Naive thymus-derived CD8-positive, alpha-beta T cell (primary cell): ENCODE measurements at places on chromosomes 3 and 15.

GRCh38 chr3:79690072-79690471 lies 77.7 kb downstream of the ROBO1 start:
- no peaks in the 10 kb centered on the region for H3K4me1 ChIP-seq
- DNase-seq: no peak
- H3K27me3 ChIP-seq: no peaks in the 10 kb centered on the region

DNA sequence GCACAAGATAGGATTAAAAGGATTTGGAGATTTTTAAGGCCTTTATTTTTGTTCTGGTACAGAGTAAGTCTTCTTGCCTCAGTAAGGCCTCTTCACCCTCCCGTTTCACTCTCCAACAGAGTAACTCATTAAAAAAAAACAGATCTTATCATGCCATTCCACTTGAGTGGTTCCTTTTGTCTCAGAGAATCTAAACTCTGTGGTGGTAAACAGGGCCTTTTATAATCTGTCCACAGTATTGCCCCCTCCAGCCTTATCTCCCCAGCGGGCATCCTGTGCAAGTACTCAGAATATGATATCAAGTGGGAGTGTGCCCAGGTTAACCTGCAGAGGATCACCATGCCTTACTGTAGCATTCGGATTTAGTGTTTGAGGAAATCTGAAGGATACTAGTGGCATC lies 20.3 kb upstream of the ATOSA start:
- no peak overlapping the region for H3K27ac ChIP-seq
- no peaks in the 10 kb centered on the region for H3K4me1 ChIP-seq
- peaks cover 4% of the 10 kb centered on the region for H3K27me3 ChIP-seq
- no peak overlapping the region for H3K4me3 ChIP-seq

- no peaks in the 10 kb centered on the region for H3K27me3 ChIP-seq
- H3K27ac ChIP-seq: no peak overlapping the region
- no peak for DNase-seq
- H3K4me3 ChIP-seq: no peak overlapping the region
Measured at GRCh38 chr15:85482894-85483293, 102.5 kb downstream of the AKAP13 start.

GRCh38 chr3:153621953-153622352 lies 459.9 kb downstream of the RAP2B start:
- peak overlapping the region; percentile 11 for H3K4me3 ChIP-seq
- H3K4me1 ChIP-seq: peaks cover 42% of the 10 kb centered on the region
- H3K36me3 ChIP-seq: no peaks in the 10 kb centered on the region
- DNase-seq: no peak

DNA sequence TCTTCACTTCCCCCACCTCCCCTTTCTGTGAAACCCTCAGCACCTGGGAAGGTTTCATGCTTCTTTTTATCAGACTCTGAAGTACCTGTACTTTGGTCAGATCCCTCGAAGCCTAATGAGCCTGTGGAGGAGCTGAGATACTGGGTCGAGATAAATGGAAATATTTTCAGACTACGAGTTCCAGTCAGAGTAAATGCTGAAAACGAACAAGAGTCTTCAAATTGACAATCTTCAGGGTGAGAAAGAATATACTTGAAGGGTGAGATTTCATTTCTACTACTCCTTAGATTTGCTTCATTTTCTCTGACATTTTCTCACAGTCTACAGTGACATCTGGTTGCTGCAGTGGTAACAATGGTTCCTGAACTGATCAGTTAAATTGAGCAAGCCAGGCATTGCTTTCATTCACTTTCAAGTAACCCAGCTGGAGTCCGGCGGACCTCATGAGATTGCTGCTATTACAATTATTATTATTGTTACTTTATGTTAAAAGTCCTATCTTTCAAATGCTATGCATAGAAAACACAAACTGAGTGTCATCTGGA lies 337.2 kb downstream of the VGLL3 start:
- H3K4me3 ChIP-seq: no peak overlapping the region
- no peak overlapping the region for H3K27ac ChIP-seq
- no peaks in the 10 kb centered on the region for H3K36me3 ChIP-seq
- H3K27me3 ChIP-seq: no peaks in the 10 kb centered on the region
- no peak for DNase-seq

DNA sequence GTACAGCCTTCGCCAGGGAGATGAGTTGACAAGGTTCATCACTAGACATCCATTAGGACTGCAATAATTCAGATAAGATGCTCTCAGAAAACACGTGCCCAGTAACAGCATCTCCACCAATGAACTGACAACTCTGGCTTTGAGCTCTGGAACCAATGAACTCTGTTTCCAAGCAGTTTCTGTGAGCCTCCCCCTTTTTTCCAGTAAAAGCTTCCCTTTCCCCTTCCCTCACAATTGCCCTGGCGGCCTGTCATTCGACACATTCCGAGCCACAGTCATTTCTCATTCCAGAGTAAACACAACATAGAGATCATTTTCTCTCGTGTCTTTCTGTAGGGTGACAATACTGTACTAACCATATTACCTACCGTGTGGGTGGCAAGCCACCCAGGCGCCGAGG lies 3.6 kb downstream of the PLA2G4D start:
- no peak overlapping the region for H3K4me3 ChIP-seq
- no peaks in the 10 kb centered on the region for H3K4me1 ChIP-seq
- H3K27ac ChIP-seq: no peak overlapping the region
- H3K36me3 ChIP-seq: no peaks in the 10 kb centered on the region
- DNase-seq: no peak
- H3K27me3 ChIP-seq: peaks cover 4% of the 10 kb centered on the region

DNA sequence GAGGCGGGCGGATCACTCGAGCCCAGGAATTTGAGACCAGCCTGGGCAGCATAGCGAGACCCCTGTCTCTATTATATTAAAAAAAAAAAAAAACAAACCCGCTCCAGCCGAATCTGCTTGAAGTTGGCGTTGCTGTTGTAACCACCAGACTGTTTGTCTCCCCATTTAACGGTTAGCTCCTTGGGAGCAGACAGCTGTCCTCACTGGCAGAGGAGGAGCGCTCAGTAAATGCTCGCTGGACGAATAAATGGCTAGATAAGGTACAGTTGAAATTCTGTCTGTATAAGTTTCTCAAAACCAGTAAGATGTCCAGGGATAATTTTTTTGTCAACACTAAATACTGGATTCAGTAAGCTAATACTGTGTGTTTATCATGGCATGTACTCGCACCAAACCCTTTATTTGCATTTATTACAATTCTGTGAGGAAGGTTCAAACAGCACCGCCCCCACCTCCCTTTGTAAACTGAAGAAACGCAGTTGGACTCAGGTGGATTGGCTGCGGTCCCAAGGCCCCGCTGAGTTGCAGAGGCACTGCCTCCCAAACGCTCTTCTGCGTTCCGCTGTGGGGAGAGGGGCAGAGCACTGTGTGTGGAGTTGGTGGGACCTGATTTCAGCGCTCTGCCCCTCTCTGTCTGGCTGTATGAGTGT lies 1.1 kb downstream of the RCCD1 start:
- peaks cover 18% of the 10 kb centered on the region for H3K4me1 ChIP-seq
- DNase-seq: no peak
- H3K36me3 ChIP-seq: no peaks in the 10 kb centered on the region

DNA sequence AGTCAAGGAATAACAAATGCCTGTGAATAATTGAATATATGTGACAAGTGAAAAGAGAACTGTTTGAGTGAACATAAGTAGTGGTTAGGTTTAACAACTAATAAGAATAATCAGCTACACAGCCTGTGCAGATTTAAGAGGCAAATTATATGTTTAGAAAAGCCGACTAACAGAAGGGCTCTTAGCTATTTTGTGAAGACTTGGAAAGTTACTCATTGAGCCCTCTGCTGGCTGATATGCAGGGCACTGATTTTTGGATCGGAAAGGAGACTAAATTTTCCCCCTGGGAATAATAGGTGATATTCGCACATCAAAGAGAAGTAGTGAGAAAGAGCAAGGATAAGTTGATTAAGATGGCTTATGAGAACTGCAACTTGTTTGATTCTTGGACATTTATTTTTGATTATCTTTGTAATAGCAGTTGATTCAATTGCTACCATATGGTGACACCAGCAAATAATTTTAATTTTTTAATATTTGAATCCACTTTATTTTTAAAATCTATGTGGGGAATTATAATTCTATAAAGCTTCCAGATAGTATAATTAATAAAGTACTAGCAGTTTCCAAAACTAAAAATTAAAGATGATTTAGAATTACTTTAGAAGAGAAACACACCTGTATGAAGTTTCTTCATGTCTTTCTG lies 156.2 kb downstream of the NLGN1 start:
- no peaks in the 10 kb centered on the region for H3K4me1 ChIP-seq
- H3K27ac ChIP-seq: no peak overlapping the region
- no peaks in the 10 kb centered on the region for H3K36me3 ChIP-seq
- H3K4me3 ChIP-seq: no peak overlapping the region
- no peaks in the 10 kb centered on the region for H3K27me3 ChIP-seq

DNA sequence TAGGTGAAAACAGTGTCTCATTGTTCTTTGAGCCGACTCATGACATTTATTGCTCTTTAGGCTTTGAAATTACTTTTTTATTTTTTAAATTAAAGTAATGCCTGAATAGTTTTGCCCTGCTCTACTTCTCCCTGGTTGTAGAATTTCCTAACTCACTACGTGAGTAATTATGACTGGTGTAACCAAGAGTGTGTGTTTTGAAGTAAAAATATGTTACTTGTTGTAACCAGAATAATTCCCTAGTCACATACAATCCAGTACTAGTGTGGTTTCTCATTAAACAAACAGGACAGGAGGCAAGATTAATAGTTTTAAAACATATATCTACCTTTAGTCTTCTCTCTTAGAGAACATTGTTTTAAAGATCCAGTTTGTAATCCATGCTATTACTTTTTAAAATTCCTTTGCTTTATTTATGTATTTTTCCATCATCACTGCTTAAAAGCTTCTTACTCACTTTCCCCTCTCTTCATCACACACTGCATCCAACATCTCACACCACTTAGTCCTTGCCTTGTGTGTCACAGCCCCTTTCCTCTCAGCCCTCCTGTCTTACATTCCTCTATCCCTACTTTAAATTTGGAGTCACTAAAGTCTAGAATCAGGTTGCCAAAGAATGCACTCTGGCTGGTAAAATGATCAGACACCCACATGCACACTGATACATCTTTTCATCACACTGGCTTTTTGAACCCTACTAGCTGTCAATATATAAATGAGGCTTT lies 219.7 kb downstream of the WNT5A start:
- no peak for DNase-seq
- no peak overlapping the region for H3K4me3 ChIP-seq
- peaks cover 4% of the 10 kb centered on the region for H3K27me3 ChIP-seq
- no peaks in the 10 kb centered on the region for H3K4me1 ChIP-seq

- H3K4me3 ChIP-seq: no peak overlapping the region
- no peak for DNase-seq
- peaks cover 16% of the 10 kb centered on the region for H3K27me3 ChIP-seq
Measured at GRCh38 chr3:64055076-64055475, 31.8 kb upstream of the PSMD6 start.

DNA sequence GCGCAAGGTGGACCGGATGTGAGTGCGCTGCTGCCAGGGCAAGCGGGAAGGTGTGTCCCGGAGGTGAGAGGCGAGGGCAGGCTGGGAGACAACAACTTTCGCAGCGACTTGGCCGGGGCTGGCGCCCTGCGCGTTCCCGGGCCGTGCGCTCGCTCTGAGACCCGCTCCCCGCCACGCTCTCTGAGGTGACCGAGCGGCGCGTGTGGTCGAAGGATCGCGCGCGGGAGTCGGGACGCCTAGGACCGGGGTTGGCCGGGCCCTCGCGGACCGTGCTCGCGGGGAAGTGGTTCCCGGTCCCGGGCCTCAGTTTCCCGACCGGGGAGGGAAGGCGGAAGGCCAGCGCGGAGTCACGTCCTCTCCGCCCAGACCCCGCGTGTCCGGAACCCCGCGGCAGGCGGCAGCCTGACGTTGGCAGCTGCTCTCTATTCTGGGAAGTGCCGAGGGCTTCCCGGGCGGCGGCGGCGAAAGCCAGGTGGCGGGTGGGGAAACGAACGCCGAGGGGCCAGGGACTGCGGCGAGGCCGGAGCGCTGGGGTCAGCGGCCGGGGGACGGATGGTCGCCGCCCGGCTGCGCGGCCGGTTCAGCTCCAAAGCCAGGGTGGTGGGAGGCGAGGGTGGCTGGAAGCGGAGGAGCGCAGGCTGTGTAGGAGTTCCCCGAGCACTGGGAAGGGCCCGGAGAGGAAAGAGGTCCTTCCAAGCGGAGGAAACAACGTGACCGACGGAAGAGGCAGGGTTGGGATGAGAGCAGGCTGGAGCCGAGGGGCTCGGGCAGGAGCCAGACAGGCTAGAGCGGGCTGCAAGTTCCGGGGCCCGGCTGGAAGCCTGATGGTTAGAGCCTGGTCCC lies 1.0 kb upstream of the IGF2BP2 start:
- H3K27ac ChIP-seq: no peak overlapping the region
- H3K27me3 ChIP-seq: peaks cover 40% of the 10 kb centered on the region
- peaks cover 10% of the 10 kb centered on the region for H3K4me1 ChIP-seq
- H3K4me3 ChIP-seq: peak overlapping the region; percentile 76

GRCh38 chr3:129502641-129503408 lies 25.6 kb upstream of the RHO start:
- no peak overlapping the region for H3K27ac ChIP-seq
- no peak overlapping the region for H3K4me3 ChIP-seq
- no peak for DNase-seq
- peaks cover 5% of the 10 kb centered on the region for H3K4me1 ChIP-seq
- no peaks in the 10 kb centered on the region for H3K36me3 ChIP-seq
- H3K27me3 ChIP-seq: no peaks in the 10 kb centered on the region

DNA sequence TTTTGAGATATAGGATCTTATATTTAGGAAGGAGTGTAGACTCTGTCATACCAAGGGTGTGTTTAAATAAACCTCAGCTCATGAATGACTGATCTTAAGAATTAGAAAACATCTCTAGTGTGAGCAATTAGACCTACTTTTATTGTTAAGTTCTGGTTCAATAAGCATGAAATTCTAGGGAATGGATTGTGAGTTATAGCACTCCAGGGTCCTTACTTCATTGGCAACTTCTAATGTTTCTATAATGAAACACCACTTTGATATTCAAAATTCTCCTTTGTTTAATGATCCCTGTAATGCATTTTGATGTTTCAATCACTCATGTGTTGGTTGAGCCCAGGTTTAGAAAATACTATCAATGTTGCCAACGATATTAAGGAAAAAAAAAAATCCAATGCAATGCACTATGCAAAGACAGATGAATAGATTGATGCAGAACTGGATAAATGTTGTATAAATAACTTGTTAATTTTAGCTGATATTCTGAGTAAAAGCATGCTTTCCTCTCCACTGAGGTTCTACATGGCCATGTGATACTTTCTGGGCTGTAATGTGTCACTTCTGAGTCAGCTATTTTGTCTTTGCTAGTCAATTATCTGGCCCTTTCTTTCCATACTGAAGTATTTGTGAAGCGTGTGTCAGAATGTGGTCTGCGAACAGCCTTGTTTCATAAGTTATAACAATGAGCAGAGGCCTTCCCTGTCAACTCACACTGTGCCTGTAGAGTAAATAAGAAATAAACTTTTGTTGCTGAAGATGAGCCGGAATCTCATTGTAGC lies 1035.9 kb downstream of the PLOD2 start:
- H3K4me1 ChIP-seq: no peaks in the 10 kb centered on the region
- H3K27me3 ChIP-seq: no peaks in the 10 kb centered on the region
- H3K27ac ChIP-seq: no peak overlapping the region
- H3K4me3 ChIP-seq: no peak overlapping the region
- H3K36me3 ChIP-seq: no peaks in the 10 kb centered on the region
- no peak for DNase-seq

GRCh38 chr3:108208831-108209230 lies 13.4 kb downstream of the IFT57 start:
- H3K4me3 ChIP-seq: no peak overlapping the region
- peaks cover 15% of the 10 kb centered on the region for H3K36me3 ChIP-seq
- DNase-seq: no peak
- H3K27ac ChIP-seq: no peak overlapping the region
